KBM-7 (cell line): ENCODE measurements at places on chromosomes 12 and 14.

- DNase-seq = no peak
Measured at GRCh38 chr12:34339922-34340321, 317.6 kb downstream of the ALG10 start.

GRCh38 chr12:41983856-41984255, 160.8 kb downstream of the GXYLT1 start:
- no peak for DNase-seq

DNA sequence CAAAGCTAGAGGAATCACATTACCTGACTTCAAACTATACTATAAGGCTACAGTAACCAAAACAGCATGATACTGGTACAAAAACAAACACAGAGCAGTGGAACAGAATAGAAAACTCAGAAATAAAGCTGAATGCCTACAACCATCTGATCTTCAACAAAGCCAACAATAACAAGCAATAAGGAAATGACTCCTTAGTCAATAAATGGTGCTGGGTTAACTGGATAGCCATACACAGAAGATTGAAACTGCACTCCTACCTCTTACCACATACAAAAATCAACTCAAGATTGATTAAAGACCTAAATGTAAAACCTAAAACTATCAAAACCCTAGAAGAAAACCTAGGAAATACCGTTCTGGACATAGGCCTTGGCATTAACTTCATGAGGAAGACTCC, 182.6 kb upstream of the CNOT2 start:
- DNase-seq = no peak

DNA sequence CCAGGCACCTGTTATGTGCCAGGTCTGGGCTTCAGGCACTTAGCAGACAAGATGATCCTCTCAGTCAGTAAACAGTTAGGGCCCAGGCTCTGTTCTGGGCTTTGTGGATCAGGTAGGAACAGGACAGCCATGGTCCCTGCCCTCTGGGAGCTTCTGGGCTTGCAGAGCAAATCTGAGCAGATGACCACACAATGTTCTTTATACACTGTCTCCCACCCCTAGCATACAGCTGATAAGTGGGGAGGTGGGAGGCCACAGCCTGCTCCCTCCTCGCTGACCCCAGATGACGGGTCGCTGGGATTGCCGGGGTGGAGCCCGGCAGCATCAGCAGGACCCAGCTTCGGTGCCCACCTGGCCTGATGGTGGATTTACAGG, 53.1 kb upstream of the RIN3 start:
- DNase-seq = no peak

- DNase-seq = no peak
Measured at GRCh38 chr12:2363836-2364609, 311.2 kb downstream of the CACNA1C start.
